ENCODE measurements at places on chromosomes 1 and 21. TPM values are rescaled to one million over a fixed set of nuclear protein-coding genes. Genes with fewer than 3 reads are reported as not detected.

STK40 gene
- 84.5 TPM for total RNA-seq

SLC9C2 gene
- not detected for total RNA-seq

PAX7 gene
- not detected for total RNA-seq

CFH gene
- 7.2 TPM for total RNA-seq

OR2T35 gene
- not detected for total RNA-seq

MCOLN2 gene
- total RNA-seq = not detected

OR2L3 gene
- total RNA-seq = 0.15 TPM

KLF17 gene
- total RNA-seq = 0.58 TPM

- DNase-seq = no peak
- H3K4me3 ChIP-seq = no peak overlapping the region
- peaks cover 7% of the 10 kb centered on the region for H3K4me1 ChIP-seq
- H3K27me3 ChIP-seq = no peaks in the 10 kb centered on the region
- no peaks in the 10 kb centered on the region for H3K36me3 ChIP-seq
Observed at GRCh38 chr1:112720800-112721199, 5.7 kb upstream of the PPM1J start.

GRCh38 chr21:44454747-44455523 is at the start of gene LRRC3:
Gene LRRC3, plus strand, starts transcription at chr21:44455510. Its CDS starts 1,135 bp downstream, at chr21:44456645.
- H3K36me3 ChIP-seq = no peaks in the 10 kb centered on the region
- peaks cover 3% of the 10 kb centered on the region for H3K4me1 ChIP-seq
- peak; percentile 83 for DNase-seq
- H3K27ac ChIP-seq = no peak within 1 kb of the TSS

GRCh38 chr1:15236321-15236721 is 10.7 kb upstream of the FHAD1 start:
- H3K36me3 ChIP-seq = no peaks in the 10 kb centered on the region
- no peaks in the 10 kb centered on the region for H3K4me1 ChIP-seq
- H3K27me3 ChIP-seq = no peaks in the 10 kb centered on the region
- no peak overlapping the region for H3K27ac ChIP-seq

GRCh38 chr1:155976062-155976912 is 2.1 kb downstream of the ARHGEF2 start:
- peak overlapping the region; percentile 70 for H3K4me3 ChIP-seq
- no peaks in the 10 kb centered on the region for H3K36me3 ChIP-seq

DNA sequence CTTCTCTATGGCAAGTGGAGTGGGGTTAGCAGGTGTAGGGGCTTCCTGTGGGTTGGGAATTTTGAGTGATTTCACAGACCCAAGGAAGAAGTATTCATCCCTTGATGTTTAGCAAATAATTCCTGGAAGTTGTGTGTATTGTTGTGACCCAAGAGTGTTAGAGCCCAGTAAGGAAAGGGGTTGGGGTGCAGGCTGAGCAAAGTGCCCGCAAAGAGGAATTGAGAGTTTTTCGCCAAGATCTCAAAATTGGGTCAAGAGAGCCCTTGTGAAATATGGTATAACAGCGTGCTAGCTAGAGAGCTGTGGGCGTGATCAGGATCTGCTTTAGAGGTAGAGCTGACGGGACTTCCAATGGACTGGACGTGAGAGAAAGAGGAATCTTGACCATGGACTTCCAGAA is 73.0 kb upstream of the LAPTM5 start:
- no peaks in the 10 kb centered on the region for H3K36me3 ChIP-seq
- no peak overlapping the region for H3K27ac ChIP-seq
- no peak for DNase-seq
- no peak overlapping the region for H3K4me3 ChIP-seq
- H3K4me1 ChIP-seq = no peaks in the 10 kb centered on the region

DNA sequence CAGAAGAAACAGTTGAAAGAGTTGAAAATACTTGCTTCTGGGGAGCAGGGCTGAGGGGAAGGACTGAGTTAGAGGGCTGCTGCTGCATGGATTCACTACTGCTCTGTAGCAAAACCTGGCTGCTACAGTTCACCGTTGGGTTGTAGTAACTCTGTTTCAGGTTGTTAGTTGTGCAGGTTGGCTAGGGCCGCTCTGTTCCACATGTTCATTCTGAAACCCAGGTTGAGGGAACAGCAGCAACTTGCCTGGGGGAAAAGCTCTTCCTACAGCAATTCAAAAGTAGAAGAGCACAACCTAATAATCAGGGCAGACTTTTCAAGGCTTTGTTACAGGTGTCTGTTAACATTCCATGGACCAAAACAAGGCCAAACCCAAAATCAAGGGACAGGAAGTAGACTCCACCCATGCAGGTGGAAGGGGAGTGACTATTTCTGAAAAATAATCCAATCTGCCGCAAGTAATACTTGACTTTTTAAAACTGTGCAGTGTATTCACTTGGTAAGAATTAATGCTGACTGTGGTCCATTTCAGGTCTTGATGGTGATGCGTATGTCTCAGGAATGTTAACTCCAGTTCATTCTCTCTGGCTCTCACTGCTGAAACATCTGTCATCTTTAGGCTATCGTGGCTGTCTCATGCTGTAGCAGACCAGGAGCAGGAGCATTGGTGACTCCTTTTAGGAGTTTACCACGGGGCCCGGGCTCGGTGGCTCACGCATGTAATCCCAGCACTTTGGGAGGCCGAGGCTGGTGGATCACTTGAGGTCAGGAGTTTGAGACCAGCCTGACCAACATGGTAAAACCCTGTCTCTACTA is 5.1 kb upstream of the PARK7 start:
- no peak overlapping the region for H3K4me3 ChIP-seq
- peaks cover 5% of the 10 kb centered on the region for H3K4me1 ChIP-seq
- H3K36me3 ChIP-seq = no peaks in the 10 kb centered on the region
- DNase-seq = no peak

- no peak overlapping the region for H3K4me3 ChIP-seq
- DNase-seq = no peak
- H3K27ac ChIP-seq = no peak overlapping the region
- H3K27me3 ChIP-seq = no peaks in the 10 kb centered on the region
- no peaks in the 10 kb centered on the region for H3K36me3 ChIP-seq
Observed at GRCh38 chr1:230186003-230186863, 119.2 kb downstream of the GALNT2 start.

DNA sequence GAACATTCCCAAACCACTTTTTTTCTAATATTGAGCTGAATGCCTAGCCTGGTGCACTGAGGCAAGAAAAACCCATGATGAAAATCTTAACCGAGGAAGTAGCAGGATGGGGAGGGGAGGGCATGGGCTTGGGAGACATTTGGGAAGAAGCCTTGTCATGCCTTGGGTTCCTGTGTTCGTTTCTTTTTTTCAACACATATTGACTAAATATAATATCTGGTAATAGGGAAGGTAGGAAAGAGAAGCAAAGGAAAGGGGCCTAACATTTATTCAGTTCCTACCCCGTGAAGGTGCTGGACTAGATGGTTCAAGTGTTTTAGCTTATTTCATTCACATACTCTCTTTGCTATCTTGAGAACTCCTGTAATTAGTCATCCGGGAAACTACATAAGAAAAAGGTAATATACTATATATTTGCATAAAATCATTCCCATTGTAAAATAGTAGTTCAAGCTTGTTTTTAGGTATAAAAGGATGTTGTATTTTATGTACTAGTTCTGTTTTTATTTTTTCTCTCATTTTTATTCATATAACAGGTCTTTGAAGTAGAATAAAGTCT is 62.1 kb downstream of the ST3GAL3 start:
- H3K4me1 ChIP-seq = no peaks in the 10 kb centered on the region
- DNase-seq = no peak
- H3K27ac ChIP-seq = no peak overlapping the region
- no peak overlapping the region for H3K4me3 ChIP-seq

- H3K27ac ChIP-seq = no peak overlapping the region
- H3K4me3 ChIP-seq = no peak overlapping the region
- DNase-seq = peak; percentile 17
- H3K27me3 ChIP-seq = no peaks in the 10 kb centered on the region
- no peaks in the 10 kb centered on the region for H3K36me3 ChIP-seq
- H3K4me1 ChIP-seq = no peaks in the 10 kb centered on the region
Observed at GRCh38 chr1:222095606-222096475, 354.0 kb upstream of the DUSP10 start.

- no peaks in the 10 kb centered on the region for H3K36me3 ChIP-seq
- no peak overlapping the region for H3K4me3 ChIP-seq
- H3K4me1 ChIP-seq = peaks cover 50% of the 10 kb centered on the region
- H3K27me3 ChIP-seq = no peaks in the 10 kb centered on the region
Observed at GRCh38 chr1:27525296-27526272, 35.6 kb upstream of the WASF2 start.

- H3K36me3 ChIP-seq = no peaks in the 10 kb centered on the region
- DNase-seq = no peak
- no peaks in the 10 kb centered on the region for H3K27me3 ChIP-seq
- no peaks in the 10 kb centered on the region for H3K4me1 ChIP-seq
Observed at GRCh38 chr1:221759436-221759835, 17.5 kb upstream of the DUSP10 start.

DNA sequence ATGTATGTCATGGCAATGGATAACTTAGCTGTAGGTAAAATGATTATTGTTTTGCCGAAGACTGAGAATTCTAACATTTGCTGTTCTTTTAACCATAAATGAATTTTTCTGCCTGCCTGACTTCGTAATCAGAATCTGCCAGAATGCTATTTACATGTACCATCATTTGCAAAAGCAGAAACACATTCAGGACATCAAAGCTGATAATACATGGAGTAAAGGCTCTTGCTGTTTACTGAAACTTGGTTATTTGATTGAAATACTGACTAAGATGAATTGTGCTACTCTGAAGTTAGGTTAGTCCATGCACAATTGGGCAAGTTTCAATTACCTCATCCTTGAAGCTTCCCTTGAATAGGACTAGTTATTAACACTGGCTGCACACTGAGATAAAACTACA is 293.8 kb downstream of the PLA2G4A start:
- H3K27me3 ChIP-seq = no peaks in the 10 kb centered on the region
- H3K4me1 ChIP-seq = no peaks in the 10 kb centered on the region
- no peak overlapping the region for H3K27ac ChIP-seq
- H3K36me3 ChIP-seq = no peaks in the 10 kb centered on the region

DNA sequence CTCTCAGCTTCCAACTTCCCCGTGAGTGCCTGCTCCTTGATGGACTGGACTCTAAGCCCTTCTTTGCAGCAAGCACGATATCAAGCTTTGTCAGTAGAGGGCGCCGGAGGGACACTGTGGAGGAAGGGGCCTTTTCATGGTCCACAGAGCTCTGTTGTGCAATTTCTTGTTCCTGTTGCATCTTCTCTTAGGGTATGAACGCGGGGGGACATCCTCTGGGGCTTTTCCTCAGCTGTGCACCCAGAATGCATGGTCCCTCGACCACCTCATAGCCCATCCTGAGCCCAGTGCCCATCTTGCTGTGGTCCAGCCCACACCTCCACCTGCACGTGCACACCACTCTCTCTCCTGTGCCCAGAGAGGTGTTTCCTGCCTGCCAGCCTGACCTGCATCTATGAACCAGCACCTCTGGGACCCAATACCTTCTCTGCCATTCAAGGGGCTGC is 556.8 kb downstream of the PTPRU start:
- peak; percentile 63 for DNase-seq
- no peak overlapping the region for H3K27ac ChIP-seq
- no peak overlapping the region for H3K4me3 ChIP-seq

GRCh38 chr1:161497961-161498360 is 7.3 kb upstream of the FCGR2A start:
- no peak overlapping the region for H3K27ac ChIP-seq
- no peak overlapping the region for H3K4me3 ChIP-seq
- no peaks in the 10 kb centered on the region for H3K27me3 ChIP-seq
- no peaks in the 10 kb centered on the region for H3K36me3 ChIP-seq
- no peak for DNase-seq

- H3K27ac ChIP-seq = no peak overlapping the region
- no peak overlapping the region for H3K4me3 ChIP-seq
- no peaks in the 10 kb centered on the region for H3K4me1 ChIP-seq
- no peaks in the 10 kb centered on the region for H3K36me3 ChIP-seq
Observed at GRCh38 chr1:107767156-107767582, 197.8 kb downstream of the VAV3 start.
